ENCODE measurements at places on chromosomes 11 and 22.

GRCh38 chr11:110859998-110860397, 147.8 kb upstream of the ARHGAP20 start:
- no peak for DNase-seq

- no peak for DNase-seq
These were observed 12.0 kb downstream of the PPARA start for GRCh38 chr22:46162285-46162684.

GRCh38 chr11:25981998-25982397, 349.9 kb upstream of the ANO3 start:
- peak; percentile 46 for DNase-seq

- DNase-seq, result no peak
These were observed 213.2 kb downstream of the TTC28 start for GRCh38 chr22:28466399-28466798.

DNA sequence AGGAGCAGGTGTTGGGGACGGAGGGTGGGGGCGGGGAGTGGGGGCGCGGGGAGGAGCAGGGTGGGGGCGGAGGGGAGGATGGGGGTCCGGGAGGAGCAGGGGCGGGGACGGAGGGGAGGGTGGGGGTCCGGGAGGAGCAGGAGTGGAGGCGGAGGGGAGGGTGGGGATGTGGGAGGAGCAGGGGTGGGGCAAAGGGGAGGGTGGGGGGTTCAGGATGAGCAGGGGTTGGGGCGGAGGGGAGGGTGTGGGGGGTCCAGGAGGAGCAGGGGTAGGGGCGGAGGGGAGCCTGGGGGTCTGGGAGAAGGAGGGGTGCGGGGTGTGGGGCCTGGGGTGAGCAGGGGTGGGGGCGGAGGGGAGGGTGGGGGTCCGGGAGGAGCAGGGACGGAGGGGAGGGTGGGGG, 17.1 kb downstream of the CRELD2 start:
- no peak for DNase-seq

DNA sequence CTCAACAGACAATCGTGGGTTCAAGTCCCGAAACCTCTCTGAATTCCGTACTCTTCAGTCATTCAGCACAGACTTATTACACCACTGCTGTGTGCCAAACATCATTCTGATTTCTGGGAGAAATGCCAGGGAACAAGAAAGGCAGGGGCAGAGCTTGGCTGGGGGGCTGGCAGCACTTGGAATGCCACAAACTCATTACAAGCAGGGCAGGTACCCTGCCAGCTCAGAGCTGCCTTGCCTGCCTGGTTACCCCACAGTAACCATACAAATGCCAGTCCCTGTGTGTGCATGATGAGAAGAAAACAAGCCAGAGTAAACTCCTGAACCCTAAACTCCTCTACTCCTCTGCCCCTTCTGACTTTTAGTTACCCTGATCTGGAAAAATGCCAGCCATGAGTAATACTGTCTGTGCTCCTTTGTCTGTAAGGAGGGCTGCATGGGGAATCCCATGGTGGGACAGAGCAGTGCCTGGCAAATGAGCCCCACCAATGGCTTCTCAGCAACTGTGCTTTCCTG, 6.9 kb upstream of the RAD9A start:
- peak; percentile 34 for DNase-seq

GRCh38 chr11:73506038-73506437, 91.9 kb downstream of the FAM168A start:
- DNase-seq, result no peak

DNA sequence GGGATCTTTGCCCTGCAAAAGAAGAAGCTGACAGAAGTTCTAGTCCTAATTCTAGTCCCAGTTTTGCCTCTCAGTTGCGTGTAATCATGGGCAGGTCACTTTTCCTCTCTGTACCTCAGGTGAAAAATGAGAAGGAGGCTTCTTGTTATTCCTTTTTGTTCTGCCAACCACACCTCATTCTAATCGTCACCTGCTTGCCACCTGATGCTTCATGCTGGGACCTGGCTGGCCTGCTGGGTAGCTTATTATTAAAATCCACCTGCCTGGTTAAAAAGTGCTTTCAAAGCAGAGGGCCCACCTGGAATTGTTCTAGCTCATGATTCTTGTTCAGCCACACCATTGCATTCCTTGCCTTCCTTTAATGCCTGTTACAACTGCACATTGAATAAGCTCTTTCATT, 8.4 kb upstream of the ALG8 start:
- no peak for DNase-seq

- DNase-seq, result no peak
These were observed 28.0 kb downstream of the IGLL5 start for GRCh38 chr22:22915670-22916035.

GRCh38 chr11:13939961-13940906, 22.3 kb upstream of the SPON1 start:
- peak; percentile 22 for DNase-seq

DNA sequence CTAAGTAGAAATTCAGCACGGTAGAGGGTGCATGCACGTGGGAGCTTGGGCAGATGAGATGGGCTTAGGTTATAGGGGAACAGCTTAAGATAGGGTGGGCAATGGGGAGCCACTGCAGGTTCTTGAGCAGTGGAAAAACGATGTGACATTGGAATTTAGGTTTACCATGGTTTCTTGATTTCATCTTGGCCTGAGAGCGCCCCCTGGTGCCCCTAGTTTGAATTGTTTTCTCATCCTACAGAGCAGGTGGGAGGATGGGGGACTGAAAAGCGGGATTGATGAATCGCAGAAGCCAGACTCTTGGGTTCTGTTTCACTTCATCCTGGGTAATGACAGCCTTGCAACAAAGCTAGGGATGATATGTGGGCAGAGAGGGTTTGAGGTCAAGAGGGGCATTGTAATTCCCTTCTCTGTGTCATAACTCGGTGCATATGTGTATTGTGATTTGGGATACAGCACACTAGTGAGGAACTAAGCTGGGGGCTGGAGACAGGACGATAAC, 6.7 kb upstream of the MCAM start:
- peak; percentile 74 for DNase-seq

GRCh38 chr22:34111210-34111824, 191.0 kb upstream of the LARGE1 start:
- peak; percentile 32 for DNase-seq

- DNase-seq, result no peak
These were observed 22.5 kb downstream of the CAVIN3 start for GRCh38 chr11:6297831-6298230.

Measured in AG08396 (cell line).